H1 (cell line): ENCODE measurements at places on chromosomes 1 and 21. TPM values are rescaled to one million over a fixed set of nuclear protein-coding genes. Genes with fewer than 3 reads are reported as not detected.
A peak's percentile ranks its signal among the peaks of the same experiment; 100 is the strongest.

DNA sequence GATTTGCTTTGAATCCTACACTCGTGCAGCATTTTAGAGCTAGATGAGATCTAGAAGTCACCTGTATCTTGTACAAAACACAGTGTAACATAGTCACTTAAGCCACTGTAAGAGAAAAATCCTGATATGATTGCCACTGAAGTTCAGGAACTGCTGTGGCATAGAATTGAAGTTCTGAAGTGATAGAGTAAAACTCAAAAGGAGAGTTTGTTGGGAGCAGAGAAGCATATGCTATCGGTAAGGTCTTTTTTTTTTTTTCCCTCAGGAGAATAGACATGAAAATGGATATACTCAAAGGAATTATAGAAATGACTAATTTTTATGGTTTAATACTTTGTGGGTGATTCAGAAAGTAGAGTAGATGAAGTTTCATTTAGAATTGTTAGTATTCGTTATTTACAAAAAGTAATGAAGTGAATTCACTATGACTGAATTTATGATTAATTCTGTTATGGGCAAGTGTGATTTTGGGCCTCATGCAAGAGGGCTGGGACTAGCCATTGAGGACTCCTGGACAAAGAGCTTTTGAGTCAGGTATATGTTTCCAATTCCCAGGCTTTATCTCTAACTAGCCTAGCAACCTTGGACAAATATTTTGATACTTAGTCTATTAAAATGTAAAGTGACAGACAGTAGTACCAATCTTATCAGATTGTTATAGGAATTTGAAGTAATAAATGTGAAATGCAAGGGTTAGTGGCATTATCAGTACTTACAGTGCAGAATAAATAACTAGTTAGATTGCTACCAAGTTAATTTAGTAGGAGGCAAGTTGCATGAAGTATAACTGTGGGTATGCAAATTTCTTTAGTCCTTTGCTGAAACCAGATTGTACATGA is 3.1 kb downstream of the KCTD3 start:
- no peaks in the 10 kb centered on the region for H3K27me3 ChIP-seq
- no peak for DNase-seq
- peaks cover 4% of the 10 kb centered on the region; the same call in 1 of the 2 replicates for H3K36me3 ChIP-seq
- no peak overlapping the region for H3K27ac ChIP-seq
- H3K4me1 ChIP-seq, result peaks cover 3% of the 10 kb centered on the region; the same call in 1 of the 2 replicates
- no peak overlapping the region for H3K4me3 ChIP-seq

DNA sequence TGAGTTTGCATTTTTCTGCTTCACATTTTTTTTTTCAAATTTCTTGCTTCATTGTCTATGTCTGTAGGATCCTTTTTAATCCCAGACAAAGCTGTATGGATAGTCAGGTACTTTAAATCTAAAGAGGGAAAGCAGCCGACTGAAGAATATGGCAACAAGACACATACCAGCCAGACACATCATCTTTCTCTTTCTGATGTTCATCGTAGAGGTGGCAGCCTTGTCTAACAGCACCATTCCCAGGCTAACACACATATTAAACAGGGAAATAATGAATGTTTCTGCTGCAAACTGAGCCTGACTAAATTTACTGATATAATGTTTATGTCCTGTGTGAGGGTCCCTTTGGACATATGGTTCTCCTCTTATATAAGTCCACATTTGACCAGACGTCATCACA is 3.7 kb upstream of the TEKT2 start:
- H3K4me1 ChIP-seq, result peaks cover 3% of the 10 kb centered on the region; the same call in 1 of the 2 replicates
- H3K27me3 ChIP-seq, result no peaks in the 10 kb centered on the region
- H3K27ac ChIP-seq, result no peak overlapping the region
- no peak for DNase-seq
- no peaks in the 10 kb centered on the region for H3K36me3 ChIP-seq

DNA sequence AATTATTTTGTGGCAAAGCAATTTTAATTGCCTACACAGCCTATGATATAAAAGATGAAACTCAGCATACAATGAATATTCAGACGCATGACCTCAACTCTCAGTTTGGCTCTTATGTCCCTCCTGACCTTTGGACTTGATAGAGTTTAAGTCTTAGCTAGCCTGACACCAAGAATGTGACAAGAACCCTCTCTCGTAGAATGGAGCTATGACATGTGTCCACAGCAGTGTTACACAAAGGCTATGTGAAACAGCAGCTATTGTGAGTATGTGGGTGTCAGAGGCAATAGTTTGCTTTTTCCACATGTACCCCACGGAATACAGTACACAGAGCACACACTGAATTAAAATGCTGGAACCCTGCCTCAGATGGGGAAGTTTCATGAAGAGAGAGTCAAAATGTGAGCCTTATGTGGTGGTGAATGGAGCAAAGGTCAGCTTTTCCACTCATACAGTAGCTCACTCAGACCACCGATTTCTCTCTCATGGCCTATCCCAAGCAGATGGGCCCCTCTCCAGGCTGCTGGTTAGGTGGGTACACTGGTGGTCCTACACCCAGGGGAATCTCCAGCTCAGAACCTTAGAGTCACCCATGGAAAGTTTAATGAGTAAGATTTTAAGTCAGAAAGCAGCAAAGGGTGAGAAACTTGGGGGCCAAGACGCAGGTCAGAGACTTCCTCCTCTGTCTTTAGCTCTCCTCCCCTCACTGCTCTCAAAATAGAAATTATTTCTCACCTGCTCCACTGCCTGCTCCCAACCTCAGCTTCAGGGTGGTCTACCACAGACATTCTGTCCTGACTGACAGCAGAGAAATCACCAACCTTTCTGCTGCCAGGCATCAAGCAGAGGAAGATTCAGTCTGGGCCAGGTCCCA is 10.1 kb upstream of the XCL2 start:
- no peaks in the 10 kb centered on the region for H3K4me1 ChIP-seq
- DNase-seq, result no peak
- H3K27me3 ChIP-seq, result no peaks in the 10 kb centered on the region
- 0 out of 2 replicates have a peak overlapping the region, but pooled peaks have one; percentile 3 for H3K27ac ChIP-seq
- H3K36me3 ChIP-seq, result no peaks in the 10 kb centered on the region

DNA sequence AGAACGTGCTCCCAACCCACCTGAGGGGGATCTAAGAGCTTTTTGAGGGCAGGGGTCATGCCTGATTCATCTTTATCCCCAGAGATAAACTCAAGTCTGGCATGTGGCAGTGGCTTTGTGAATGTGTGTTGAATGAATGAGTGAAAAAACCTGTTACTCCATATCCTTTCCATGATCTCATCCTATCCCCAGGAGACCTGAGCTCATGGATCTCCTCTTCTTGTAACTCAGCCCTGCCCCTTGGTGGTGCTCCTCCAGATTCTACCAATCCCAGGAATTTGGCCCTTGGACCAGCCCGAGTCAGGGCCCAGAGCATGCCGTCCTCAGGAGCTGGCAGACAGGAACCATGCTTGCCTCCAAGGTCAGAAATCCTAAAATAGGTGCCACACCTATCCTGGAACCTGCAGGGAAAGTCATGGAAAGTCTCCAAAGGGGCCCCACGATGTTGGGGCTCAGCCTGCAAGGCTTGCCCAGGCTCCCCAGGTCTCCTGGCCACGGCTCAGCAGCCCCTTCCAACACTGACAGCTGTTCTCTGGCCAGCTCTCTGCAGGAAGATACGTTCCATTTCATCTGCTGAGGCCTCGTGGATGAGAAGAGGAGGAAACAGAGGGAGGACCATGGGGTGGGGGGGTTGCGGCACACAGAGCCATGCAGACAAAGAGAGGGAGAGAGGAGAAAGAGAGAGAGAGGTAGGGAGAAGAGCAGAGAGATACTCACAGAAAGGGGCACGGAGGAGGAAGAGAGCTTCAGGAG is 214.6 kb downstream of the TRABD2B start:
- H3K36me3 ChIP-seq, result no peaks in the 10 kb centered on the region
- no peaks in the 10 kb centered on the region for H3K27me3 ChIP-seq
- H3K4me3 ChIP-seq, result no peak overlapping the region
- no peak for DNase-seq

Gene GABPA
- polyA plus RNA-seq, result 3.2 and 5.2 TPM in 2 replicates

Gene PPP1R8
- polyA plus RNA-seq, result 33.4 and 37.1 TPM in 2 replicates

Gene SLC19A2
- polyA plus RNA-seq, result 18.4 and 21.2 TPM in 2 replicates

Gene ZP4
- polyA plus RNA-seq, result not detected in 2 replicates

Gene AUNIP
- 15.4 and 18.6 TPM in 2 replicates for polyA plus RNA-seq

Gene FLG2
- polyA plus RNA-seq, result not detected in 2 replicates

Gene EEIG2
- polyA plus RNA-seq, result 2.7 and 6.1 TPM in 2 replicates
